ENCODE measurements at places on chromosomes 4 and X. TPM values are rescaled to one million over a fixed set of nuclear protein-coding genes. Genes with fewer than 3 reads are reported as not detected.

Gene FDCSP
- total RNA-seq = not detected

Gene DCUN1D4
- total RNA-seq = 42.7 TPM

DNA sequence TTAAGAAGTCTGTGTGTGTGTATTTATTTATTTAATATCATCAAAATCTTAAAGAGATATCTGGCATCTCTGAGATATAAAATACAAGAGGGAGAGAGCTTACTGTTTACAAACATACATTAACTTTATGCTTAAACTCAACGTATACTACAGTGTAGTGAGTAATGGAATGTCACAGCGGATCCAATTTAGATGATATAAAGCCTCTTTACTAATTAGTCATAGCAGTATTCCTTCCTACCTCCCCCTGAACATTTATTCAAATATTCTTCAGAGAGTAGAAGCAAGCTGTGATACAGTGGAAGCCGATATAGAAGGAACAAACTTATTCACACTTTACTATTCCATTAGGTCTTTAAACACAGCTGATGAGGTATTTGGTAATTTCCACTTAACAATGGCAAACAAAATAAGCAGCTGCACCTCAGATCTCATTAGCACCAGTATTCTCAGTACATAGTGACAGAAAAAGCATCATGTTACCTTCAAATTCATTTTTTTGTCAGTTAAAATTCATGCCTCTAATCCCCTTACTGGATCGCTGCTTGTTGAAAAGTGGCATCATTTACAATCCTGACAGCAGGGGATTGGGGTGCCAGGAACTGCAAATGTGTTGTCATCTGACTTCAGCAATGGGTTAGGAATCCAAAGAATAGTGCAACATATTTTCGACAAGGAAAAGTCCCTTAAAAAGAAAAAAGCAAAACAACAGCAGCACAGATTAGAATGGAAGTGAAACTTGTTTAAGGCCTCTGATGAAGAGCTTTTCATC lies 658.7 kb upstream of the EPHA5 start:
- no peaks in the 10 kb centered on the region for H3K4me1 ChIP-seq
- DNase-seq = no peak
- no peaks in the 10 kb centered on the region for H3K27me3 ChIP-seq
- no peak overlapping the region for H3K4me3 ChIP-seq

Gene MAP3K15
- total RNA-seq = 2.1 TPM

DNA sequence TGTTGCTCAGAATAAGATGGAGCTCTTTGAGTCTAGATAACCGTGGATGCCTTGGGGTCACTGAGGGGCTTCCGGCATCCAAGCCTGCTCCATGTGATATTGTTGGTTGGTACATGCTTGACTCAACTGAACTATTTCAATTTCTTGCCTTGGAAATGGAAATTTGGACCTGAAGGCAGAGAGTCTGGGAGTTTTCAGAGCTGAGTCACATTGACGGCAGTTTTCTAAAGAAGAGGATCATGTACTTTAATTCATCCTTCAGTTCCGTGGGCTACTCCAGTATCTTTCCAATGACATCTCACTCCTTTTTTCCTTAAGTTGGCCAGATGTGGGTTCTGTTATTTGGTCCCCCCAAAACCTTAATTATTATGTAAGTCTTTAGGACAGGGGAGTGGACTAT lies 100.5 kb downstream of the MFAP3L start:
- H3K27ac ChIP-seq = no peak overlapping the region
- H3K4me1 ChIP-seq = no peaks in the 10 kb centered on the region
- H3K4me3 ChIP-seq = no peak overlapping the region
- no peak for DNase-seq
- H3K27me3 ChIP-seq = no peaks in the 10 kb centered on the region

GRCh38 chr4:81137446-81137845 lies 77.6 kb downstream of the PRKG2 start:
- H3K27me3 ChIP-seq = no peaks in the 10 kb centered on the region
- no peaks in the 10 kb centered on the region for H3K36me3 ChIP-seq
- H3K4me3 ChIP-seq = no peak overlapping the region
- no peaks in the 10 kb centered on the region for H3K4me1 ChIP-seq
- no peak for DNase-seq

- H3K4me1 ChIP-seq = no peaks in the 10 kb centered on the region
- H3K36me3 ChIP-seq = no peaks in the 10 kb centered on the region
- no peak overlapping the region for H3K4me3 ChIP-seq
- H3K27me3 ChIP-seq = no peaks in the 10 kb centered on the region
Measured at GRCh38 chr4:80788798-80789197, 241.7 kb upstream of the BMP3 start.

DNA sequence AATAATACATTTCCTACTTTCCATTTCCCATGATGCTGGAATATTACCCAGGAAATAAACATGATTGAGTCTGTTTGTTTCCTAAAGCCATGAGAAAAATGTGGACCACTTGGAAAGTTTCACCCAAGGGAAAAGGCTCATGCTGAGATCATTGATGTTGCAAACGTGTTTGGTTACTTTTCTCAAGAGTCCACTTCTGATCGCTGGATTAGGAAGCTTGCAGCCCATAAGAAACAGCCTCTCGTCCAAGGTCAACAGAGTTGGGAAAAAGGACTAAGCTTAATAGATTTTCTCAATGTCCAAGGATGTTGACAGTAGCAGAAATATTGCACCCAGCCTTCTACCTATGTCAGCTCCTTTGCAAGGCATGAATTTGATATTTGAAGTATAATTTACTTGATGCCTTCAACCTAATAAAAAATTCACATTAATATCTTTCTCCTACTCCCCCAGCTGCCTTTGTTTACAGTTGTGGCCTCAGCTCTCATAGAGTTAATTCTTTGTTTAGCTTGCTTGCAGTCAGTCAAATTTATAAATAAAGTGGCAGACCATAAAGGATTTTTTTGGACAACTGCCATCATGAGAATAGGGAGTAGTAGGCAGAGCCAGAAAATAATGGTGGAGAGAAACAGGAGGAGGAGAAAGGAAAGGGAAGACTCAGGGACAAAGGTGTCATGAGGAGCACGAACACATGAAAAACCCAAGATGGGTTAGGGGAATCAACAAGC lies 65.6 kb upstream of the BLTP1 start:
- H3K27me3 ChIP-seq = no peaks in the 10 kb centered on the region
- no peaks in the 10 kb centered on the region for H3K36me3 ChIP-seq
- DNase-seq = no peak
- no peaks in the 10 kb centered on the region for H3K4me1 ChIP-seq
- no peak overlapping the region for H3K4me3 ChIP-seq

Gene PAQR3
- 9.8 TPM for total RNA-seq

GRCh38 chrX:106612393-106612763 lies 600 bp downstream of the RADX start:
- H3K36me3 ChIP-seq = no peaks in the 10 kb centered on the region
- no peaks in the 10 kb centered on the region for H3K27me3 ChIP-seq

Gene PFKFB1
- total RNA-seq = not detected

DNA sequence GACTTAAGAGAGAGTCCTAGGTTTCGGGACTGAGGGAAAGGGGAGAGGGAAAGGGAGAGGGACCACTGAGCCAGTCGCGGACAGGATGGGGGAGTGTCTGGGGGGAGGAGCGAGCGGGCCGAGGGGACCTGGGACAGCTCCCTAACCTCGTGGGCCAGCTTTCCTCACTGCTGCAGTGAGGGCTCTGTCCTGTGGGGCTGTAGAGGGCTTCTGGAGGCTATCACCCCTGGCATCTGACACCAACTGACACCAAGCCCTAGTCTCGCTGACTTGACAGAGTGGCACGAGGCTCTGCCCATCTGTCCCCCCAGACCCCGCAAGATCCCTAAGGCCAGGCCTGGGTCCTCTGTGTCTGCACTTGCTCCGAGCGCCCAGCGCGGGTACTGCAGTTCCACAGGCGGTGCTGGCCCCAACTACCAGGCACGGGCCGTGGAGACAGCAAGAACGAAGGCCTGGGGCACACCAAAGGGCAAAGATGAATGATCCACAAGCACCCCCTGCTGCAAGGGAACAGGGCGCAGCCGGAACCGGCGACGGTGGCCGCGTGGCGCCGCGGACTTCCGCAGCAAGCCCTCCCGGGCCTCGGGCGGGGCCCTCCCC lies 465 bp downstream of the HAUS7 start:
- no peak for DNase-seq
- H3K4me3 ChIP-seq = peak overlapping the region; percentile 63

- H3K4me3 ChIP-seq = no peak overlapping the region
- DNase-seq = no peak
- H3K4me1 ChIP-seq = peaks cover 6% of the 10 kb centered on the region
- H3K36me3 ChIP-seq = peaks cover 39% of the 10 kb centered on the region
- no peaks in the 10 kb centered on the region for H3K27me3 ChIP-seq
- H3K27ac ChIP-seq = no peak overlapping the region
Measured at GRCh38 chr4:121827853-121828252, 4.2 kb upstream of the CCNA2 start.

- DNase-seq = no peak
- no peaks in the 10 kb centered on the region for H3K4me1 ChIP-seq
- H3K27me3 ChIP-seq = no peaks in the 10 kb centered on the region
- no peaks in the 10 kb centered on the region for H3K36me3 ChIP-seq
- H3K4me3 ChIP-seq = no peak overlapping the region
Measured at GRCh38 chrX:69600182-69600581, 15.7 kb upstream of the EDA start.

Gene FGF16
- not detected for total RNA-seq

Measured in upper lobe of right lung (tissue), 1 donor.